ENCODE measurements at places on chromosomes 2 and 18.
A peak's percentile ranks its signal among the peaks of the same experiment; 100 is the strongest.

DNA sequence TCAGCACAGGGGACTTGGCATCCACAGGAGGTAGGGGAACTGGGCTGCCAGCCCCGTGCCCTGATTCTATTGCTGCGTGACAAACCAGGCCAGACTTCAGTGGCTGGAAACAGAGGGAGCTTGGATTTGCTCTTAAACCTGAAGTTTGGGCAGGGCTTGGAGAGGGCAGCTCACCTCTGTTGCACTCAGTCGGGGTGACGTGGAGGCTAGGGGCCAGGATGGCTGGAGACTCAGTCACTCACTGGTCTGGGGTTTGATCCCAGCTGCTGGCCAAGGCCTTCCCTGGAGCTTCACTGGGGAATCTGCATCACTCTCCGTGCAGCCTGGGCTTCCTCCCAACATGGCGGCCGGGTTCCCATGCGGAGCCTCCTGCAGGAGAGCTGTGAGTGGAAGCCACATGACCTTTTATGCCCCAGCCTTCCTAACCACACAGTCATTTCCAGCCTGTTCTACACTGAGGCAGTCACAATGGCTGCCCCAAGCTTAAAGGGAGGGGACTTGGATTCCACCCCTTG is 175.2 kb upstream of the HDAC4 start:
- DNase-seq, result no peak

DNA sequence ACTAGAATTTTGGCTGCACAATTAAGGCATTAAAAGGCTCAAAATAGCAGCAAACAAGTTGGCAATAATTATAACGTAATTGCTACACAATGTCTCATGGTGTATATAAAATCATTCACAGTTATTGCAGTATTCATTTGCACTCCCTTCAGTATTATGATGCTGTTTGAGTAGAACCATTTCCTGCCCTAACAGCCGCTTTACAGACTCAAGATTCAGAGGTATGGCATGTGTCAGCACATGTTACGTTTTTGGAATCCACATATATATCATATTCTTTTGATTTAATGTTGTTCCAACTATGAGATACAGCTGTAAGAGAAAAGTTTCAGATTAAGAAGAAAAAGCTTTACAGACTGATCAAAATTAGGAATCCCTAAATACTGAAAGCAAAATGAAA is 56.3 kb upstream of the NCKAP5 start:
- DNase-seq, result no peak

DNA sequence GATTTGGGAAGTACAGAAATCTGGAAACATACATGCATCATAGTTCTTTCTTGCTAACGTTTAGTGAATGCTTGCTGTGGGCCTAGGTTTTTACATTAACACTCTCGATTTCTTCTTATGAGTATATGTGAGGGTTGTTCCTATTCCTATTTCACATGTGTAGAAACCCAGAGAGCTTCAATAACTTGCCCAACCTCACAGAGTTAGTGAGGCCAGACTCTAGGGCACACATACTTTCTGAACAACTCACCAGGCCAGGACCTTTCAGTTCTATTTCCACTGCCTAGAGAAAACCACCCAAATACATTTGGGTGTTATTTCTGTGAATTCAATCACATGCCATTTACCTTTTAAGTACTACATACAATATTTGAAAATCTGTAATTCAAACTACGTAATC is 8.2 kb upstream of the KCTD1 start:
- DNase-seq, result peak; percentile 51

DNA sequence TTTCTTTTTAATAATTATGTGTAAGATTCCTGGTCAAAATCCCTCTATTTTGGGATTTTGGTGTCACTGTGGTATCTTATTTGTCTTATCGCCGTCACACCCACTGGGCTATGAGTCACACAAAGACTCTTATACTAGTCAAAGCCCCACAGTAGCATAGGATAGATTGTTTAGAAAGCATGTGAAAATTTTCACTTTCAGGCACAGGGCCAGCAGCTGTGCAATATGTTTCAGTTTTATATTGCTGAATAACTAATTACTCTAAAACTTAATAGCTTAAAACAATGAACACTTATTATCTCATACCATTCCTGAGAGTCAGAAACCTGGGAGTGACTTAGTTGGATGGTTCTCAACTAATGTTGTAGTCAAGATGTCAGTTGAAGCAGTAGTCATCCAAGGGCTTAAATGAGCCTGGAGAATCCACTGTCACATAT is 24.0 kb downstream of the CFAP210 start:
- DNase-seq, result peak; percentile 16

- DNase-seq, result no peak
Observed at GRCh38 chr2:43402002-43402401, 175.6 kb upstream of the ZFP36L2 start.

GRCh38 chr2:112706170-112706664 is 14.6 kb upstream of the NT5DC4 start:
- DNase-seq, result no peak

DNA sequence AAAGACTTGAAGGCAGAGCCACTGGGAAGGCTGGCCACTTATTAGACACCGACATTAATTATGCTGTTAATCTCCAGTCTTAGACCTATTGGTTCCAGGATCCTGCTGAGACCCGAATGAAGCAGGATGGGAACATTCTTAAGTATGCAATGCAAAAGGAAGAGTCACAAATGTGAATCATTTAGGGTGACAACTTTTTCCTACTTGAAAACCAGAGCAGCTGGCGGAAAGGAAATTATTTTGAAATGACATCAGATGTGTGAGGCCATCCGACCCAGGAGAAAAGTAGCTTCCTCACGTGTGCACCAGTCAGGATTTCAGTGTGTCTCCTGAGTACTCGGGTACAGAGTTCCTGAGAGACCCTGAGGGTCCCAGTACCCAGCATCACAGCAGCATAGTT is 222.9 kb upstream of the NCKAP5 start:
- peak; percentile 21 for DNase-seq

DNA sequence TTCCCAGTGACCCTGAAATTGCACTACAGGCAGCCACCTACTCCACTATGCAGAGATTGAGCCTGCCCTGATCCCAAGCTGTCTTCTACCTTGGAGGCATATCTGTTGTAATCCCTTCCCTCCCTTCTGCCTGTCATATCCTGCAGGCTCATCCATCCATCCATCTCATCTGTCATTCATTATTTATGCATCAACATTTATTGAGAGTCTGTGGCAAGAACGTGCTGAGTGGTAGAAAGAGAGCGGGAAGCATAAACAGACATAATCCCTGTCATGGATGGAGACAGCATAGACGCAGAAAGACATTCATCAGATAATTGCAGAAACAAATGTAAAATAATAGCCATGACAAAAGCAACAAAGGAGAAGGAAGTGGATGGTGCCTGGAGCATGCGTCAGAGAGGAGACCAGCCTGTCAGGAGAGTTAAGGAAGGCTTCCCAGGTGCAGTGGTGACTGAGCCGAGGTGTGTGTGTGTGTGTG is 110.7 kb upstream of the STPG4 start:
- no peak for DNase-seq

GRCh38 chr2:20446255-20446916 is 488 bp upstream of the RHOB start:
- no peak for DNase-seq

GRCh38 chr2:11669454-11670291 is at the start of gene NTSR2:
Gene NTSR2, minus strand, starts transcription at chr2:11670195. Its CDS starts 66 bp downstream, at chr2:11670129.
- DNase-seq, result peak; percentile 45

- peak; percentile 84 for DNase-seq
Observed at GRCh38 chr2:9174771-9175437, 31.7 kb upstream of the ASAP2 start.

DNA sequence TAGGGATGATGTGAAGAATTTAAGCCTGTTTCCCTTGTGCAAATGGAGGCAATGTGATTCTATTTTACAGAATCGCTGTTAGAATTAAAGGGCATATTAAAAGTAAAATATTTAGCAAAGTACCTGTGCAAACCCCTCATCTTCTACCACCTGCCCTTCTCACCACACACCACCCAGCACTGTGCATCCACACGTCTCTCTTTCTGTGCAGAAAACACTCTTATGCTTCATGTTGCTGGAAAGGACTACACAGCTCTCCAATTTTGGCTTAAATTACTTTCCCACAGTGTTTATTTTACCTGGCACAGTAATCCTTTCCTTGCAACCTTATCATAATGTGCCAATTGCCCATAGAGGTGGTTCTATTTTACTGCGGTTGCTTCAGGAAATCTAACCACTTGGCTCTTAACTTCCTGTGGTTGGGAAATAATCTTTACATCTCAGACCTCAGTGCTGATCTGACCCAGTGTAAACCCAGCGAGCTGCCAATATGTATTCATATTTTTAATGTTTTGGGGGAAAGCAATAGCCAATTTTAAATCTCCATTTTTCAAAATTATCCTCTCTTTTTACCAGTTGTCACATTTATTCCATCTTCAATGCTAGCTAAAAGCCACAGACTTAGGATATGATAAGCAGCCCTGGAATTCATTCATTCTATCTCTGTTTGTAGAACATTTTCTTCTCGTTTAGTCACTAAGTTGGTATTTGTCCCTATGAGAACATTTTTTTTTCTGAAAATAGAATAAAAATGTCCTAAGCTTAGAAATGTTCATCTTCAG is 250.9 kb downstream of the DSEL start:
- DNase-seq, result peak; percentile 93

GRCh38 chr2:9287400-9288045 is 80.9 kb downstream of the ASAP2 start:
- DNase-seq, result peak; percentile 100

DNA sequence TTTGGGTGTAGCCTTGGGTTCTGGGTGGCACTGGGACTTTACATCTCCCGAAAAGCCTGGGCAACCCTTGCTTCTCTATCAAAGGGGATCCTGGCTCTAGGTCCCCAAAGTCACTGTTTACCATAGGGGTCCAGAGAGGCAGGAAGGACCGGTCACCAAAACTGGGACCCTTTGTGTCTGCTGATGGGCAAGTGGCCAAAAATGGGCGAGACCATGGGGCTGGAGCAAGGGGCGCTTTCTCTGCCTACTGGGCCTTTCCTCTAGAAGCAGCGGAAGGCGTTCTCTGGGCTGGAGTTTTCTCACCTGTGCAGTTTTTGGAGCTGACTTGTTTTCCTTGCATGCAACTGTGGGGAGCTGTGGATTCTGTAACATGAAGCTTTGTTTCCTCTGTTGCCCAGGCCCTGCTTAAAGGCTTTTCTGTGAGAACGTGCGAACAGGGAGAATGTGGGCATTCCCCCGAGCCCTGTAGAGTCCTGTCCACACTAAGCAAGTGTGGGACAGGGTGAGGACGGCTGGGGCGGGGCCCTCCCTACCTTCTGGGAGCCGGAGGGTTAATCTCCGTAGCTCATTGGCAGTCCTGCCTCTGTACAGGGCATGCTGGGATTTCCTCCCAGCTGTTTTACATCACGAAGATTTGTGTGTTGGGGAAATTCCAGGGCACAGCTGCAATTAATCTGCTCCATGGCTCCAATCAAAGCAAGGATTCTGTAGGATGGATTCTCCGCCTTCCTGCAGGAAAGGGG is 50.2 kb downstream of the TGOLN2 start:
- DNase-seq, result peak; percentile 91

GRCh38 chr2:48601349-48601748 is 16.3 kb upstream of the GTF2A1L start:
- DNase-seq, result peak; percentile 21

DNA sequence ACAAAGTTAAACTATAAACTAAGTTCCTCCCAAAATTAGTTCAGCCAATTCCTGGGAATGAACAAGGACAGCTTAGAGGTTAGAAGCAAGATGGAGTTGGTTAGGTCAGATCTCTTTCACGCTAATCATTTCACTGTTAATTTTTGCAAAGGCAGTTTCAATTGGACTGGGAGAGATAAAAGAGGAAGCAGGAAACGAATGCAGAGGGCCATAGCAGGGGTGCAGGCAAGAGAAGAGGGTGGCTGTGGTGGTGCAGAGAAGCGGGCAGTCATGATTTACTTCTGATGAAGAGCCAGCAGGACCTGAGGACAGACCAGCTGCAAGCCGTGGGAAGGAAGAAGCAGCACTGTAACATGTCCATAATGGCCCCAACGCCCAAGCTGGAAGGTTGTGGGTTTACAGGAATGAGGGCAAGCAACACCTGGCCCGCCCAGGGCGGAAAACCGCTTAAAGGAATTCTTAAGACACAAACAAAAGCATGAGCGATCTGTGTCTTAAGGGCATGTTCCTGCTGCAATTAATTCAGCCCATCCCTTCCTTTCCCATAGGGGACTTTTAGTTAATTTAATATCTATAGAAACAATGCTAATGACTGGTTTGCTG is 4.1 kb upstream of the RMP24 start:
- DNase-seq, result no peak

DNA sequence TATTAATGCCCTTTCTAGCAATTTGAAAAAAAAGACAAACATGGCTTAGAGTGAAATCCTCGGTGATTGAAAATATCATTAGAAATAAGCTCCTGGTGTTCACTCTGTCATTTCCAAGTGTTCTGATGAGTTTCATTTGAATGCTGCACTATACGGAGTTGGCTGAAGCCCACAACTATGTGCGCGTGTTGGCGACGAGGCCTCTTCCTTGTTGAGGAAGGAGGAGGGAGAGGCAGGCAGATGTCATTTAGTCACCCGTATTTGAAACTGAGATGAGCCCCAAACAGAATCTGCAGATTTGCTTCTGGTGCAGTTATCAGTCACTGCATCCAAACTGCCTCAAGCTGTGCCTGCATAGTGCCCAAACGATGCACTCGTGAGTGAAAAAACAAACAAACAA is 23.5 kb upstream of the SKOR2 start:
- DNase-seq, result no peak

- peak; percentile 99 for DNase-seq
Observed at GRCh38 chr18:3624935-3625741, 175.2 kb downstream of the TGIF1 start.

- DNase-seq, result no peak
Observed at GRCh38 chr2:235958221-235958930, 209.8 kb downstream of the GBX2 start.

DNA sequence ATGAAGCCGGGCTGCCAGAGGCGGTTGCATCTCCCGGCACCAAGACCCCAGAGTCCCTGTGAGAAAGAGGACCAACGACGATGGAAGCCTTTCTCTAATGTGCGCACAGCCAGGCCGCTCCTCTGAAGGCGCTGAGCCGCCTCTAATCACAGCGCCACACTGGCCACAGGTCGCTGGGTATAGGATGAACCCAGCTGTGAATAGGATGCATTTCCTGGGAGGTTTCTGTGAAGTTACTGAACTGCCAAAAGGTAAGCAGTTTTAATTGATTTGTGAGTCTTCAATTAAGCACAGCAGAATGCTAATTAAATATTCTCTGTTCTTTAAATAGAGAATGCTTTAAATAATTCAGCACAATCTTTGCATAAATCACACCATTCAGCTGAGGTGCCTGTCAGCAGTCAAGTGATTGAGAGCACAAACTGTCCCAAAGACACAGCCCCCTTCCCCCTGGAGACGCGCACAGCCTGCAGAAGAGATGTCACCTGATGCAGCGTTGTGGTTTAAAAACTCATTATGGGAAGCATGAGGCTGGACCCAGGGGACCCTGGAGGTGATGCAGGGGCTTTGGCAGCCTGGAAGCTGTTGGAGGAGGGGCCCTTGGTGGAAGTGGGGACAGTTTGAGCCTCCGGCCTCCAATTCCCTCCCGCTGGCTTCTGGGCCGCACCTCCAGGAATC is 98.1 kb downstream of the RTP5 start:
- no peak for DNase-seq

GRCh38 chr2:99772591-99773331 is 282.9 kb upstream of the REV1 start:
- no peak for DNase-seq

GRCh38 chr2:79275197-79275596 is 115.6 kb upstream of the REG3A start:
- no peak for DNase-seq

GRCh38 chr18:42025491-42025890 is 70.5 kb downstream of the PIK3C3 start:
- no peak for DNase-seq

All from cardiac fibroblast (primary cell).